ENCODE measurements at places on chromosomes 12 and 14.

- DNase-seq = no peak
These were observed 2.0 kb upstream of the AP1G2 start for GRCh38 chr14:23569443-23570151.

- DNase-seq = no peak
These were observed 73.0 kb downstream of the TMEM132D start for GRCh38 chr12:129830796-129831195.

DNA sequence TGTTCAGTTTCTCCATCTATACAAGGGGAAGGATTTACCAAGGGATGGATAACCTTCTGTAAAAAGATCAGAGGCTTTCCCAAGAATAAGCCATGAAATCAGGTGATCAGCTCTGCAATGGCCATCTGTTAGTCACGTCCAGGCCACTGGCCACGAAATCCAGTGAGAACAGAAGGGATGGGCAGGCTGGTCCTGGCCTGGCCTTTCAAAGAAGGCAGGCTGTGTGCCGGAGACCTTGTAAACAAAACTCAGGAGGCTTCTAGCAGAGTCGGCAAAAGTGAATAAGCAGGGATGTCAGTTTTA, 68.5 kb downstream of the RNF34 start:
- DNase-seq = no peak

DNA sequence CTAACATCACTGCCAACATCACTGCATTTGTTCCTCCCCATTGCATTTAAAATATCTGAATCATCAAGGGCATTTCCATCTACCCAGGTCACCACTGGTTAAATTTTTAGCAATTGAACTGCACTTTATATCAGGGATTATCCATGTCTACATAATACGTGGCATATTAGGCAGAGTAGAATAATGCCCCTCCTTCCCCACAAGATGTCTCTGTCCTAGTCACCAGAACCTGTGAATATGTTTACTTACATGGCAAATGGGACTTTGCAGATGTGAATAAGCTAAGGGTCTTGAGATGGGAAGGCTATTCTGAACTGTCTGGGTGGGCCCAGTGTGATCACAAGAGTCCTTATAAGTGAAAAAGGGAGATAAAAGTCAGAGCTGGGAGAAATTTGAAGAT, 181.7 kb upstream of the ARID2 start:
- DNase-seq = no peak

DNA sequence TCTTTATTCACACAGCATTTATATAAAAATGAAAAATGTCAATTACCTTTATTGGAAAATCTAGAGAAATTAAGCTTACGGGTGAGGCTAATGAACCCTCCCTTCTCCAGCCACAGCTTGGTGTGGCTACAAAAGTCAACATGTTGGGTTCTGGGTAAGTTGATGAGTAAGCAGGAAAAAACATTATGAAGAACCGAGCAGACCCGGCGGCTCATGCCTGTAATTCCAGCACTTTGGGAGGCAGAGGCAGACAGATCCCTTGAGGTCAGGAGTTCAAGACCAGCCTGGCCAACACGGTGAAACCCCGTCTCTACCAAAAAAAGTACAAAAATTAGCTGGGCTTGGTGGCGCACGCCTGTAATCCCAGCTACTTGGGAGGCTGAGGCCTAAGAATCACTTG, 10.9 kb downstream of the NAA25 start:
- no peak for DNase-seq

DNA sequence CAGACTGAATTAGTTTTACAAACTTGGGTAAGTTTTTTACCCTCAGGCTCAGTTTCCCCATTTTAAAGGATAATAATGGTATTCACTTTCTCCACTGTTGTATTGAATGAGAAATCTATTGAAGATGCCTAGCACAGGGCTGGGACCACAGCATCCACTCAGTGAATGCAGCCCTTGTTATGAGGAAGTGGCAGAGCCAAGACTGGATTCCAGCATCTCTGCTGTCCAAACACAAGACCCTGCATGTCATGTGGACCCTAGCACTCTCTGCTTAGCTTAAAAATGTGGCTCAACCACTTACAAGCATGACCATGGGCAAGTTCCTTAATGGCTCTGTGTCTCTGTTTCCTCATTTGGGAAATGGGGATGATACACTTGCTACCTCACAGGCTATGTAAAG, 24.1 kb upstream of the TRIM9 start:
- no peak for DNase-seq

DNA sequence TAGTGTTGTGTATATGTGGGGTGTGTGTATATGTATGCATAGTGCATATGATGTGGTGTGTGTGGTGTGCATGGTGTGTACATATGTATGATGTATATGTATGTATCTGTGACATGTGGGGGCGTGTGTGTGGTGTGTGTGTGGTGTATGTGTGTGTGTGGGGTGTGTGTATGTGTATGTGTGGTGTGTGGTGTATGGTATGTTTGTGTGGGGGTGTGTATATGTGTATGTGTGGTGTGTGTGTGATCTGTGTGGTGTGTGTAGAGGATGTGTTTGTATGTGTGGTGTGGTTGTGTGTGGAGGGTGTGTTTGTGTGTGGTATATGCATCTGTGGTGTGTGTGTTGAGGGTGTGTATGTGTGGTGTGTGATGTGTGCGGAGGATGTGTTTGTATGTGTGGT, 61.6 kb downstream of the CLMN start:
- no peak for DNase-seq

GRCh38 chr12:468671-469389, 9.1 kb downstream of the B4GALNT3 start:
- DNase-seq = no peak

DNA sequence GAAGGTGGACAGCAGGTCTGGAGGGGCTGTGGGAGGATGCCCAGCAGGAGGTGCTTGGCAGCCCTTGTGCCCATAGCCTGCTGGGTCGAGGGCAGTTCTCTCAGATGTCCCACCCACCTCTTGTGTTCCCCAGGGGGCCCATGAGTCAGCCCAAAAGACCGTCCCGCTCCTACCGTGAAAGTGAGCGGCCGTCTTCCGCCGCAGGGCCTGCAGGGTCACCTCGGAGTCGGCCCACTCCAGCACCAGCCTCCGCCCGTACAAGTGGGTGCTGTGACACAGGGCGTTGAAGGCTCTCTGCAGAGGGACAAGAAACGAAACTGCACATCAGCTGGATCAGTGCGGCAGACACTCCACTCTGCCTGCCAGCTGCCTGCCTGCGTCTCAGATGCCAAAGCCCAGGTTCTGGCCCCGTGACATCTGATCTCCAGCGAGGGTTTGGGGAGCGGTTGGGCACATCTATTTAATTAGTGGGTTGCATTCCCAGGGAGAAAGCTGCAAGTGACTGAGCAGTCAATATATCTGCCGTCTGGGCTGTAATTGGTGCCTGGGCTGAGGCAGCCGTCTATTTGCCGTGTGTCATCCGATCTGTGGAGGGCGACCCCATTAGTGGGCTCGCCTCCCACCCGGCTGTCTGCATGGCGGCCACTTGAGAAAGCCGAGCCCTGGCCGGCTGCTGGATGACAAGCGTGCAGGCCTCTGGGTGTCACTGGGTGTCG, 121.5 kb downstream of the RBM19 start:
- DNase-seq = no peak

GRCh38 chr14:65238456-65238855, 136.1 kb upstream of the MAX start:
- no peak for DNase-seq

DNA sequence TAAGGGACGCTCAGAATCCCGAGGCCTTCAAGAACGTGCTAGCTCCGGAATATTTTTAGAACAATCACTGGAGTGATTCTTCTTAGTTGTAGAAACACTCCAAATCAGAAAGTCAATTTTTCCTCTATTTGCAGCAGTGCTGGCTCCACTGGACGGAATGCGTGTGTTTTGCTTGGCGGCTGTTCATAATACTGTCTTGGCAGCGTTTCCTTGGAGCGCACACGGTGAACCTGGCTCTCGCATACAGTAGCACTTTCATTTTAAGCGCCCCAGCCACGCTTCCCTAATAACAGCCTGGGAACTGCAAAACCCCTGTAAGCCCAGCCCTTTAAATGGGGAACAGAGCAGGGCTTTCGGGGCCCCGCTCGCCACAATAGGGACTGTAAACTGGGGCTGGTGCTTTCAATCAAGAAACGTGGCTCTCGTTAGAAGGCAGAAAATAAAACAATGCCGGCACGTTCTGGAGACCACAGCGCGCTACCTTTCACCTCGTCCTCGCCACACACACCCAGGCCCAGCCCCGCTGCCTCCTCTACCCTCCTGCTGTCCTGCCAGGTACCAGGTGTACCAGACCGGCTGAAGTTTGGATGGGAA, 79.9 kb downstream of the BCL11B start:
- peak; percentile 43 for DNase-seq

DNA sequence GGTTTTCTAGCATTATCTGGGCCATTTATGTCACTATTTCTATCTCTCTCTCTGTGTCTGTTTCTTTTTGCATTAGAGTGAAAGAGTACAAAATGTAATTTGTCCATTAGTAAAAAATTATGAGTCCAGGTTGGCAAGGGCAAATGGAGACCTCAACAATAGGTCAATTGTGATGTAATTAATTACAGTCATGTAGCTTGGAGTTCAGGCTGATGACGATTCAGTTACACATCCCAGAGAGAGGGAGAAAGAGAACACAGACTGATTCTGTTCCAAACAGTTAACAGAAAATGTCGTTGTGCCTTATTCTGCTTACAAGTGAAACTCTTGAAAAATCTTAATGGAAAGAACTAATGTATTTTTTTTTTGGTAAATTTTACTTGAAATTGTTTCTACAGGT, 83.3 kb downstream of the ATXN7L3B start:
- DNase-seq = no peak

DNA sequence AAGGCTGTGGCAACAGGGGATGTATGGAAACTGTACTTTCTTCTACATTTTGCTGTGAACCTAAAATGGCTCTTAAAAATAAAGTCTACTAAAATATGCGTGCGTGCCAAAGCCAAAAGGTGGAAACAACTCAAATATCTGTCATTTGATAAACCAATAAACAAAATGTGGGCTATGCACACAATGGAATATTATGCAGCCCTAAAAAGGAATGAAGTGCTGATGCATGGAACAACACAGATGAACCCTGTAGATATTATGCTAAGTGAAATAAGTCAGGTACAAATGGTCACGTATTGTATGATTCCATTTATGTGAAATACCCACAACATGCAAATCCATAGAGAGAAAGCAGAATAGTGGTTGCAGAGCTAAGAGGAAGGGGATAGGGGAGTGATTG, 8.0 kb downstream of the CACNA2D4 start:
- no peak for DNase-seq

GRCh38 chr12:111180426-111181142, 188.3 kb downstream of the PHETA1 start:
- no peak for DNase-seq

DNA sequence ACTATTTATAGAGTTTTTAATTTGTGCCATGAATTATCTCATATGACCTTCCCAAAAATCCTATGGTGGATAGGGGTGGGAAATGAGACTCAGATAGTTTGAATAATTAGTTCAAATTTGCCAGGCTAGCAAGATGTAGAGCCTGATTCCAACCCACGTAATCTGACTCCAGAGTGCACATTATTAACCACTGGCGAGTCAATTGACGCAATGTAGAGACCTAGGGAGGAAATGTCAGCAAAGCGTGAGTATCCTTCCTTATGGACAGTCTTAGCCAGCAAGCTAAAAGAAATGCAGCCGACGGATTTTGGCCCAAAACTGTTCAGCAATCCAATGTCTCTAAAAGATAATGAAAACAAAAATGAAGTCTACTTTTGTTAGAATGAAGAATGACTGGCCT, 193.3 kb upstream of the KRR1 start:
- DNase-seq = no peak

- DNase-seq = peak; percentile 68
These were observed 1.4 kb upstream of the ABCD2 start for GRCh38 chr12:39620659-39621658.

GRCh38 chr12:50678650-50679365, 85.1 kb upstream of the ATF1 start:
- no peak for DNase-seq

- DNase-seq = no peak
These were observed 188.4 kb downstream of the DUSP6 start for GRCh38 chr12:89163918-89164317.

DNA sequence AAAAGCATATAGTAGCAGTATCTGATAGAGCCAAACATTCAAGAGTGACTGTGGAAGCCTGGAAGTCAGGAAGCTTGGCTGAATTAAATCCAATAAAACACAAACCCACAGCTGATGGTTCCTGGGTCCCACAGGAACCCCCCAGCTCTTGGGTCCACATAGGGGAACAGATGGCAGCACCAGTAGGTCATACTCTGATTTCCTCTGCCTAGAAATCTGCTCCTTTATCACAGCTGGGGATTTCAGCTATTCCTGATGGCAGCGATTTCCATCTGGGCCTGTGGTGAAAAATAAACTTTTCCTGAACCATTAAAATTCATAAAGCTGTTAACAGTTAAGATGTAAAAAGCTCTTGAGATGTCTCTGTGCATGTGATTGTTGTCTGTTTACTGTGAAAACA, 202.0 kb upstream of the FRMD6 start:
- DNase-seq = no peak

DNA sequence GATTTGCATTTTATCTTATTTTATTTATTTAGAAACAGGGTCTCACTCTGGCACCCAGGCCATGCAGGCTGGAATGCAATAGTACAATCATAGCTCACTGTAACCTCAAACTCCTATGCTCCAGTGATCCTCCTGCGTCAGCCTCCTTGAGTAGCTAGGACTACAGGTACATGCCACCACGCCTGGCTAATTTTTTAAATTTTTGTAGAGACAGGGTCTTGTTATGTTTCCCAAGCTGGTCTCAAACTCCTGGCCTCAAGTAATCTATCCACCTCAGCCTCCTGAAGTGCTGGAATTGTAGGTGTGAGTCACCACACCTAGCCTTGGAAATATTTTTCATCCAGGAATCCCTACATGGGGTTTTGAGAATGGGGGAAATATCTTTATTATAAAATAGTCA, 84.6 kb downstream of the MAPKAPK5 start:
- no peak for DNase-seq

- no peak for DNase-seq
These were observed 134.7 kb downstream of the GPR135 start for GRCh38 chr14:59330455-59330854.

GRCh38 chr14:92323011-92323915, at the start of gene SLC24A4:
Gene SLC24A4 (plus strand): TSS chr14:92323165. CDS start chr14:92323831, 666 bp downstream.
- no peak for DNase-seq

DNA sequence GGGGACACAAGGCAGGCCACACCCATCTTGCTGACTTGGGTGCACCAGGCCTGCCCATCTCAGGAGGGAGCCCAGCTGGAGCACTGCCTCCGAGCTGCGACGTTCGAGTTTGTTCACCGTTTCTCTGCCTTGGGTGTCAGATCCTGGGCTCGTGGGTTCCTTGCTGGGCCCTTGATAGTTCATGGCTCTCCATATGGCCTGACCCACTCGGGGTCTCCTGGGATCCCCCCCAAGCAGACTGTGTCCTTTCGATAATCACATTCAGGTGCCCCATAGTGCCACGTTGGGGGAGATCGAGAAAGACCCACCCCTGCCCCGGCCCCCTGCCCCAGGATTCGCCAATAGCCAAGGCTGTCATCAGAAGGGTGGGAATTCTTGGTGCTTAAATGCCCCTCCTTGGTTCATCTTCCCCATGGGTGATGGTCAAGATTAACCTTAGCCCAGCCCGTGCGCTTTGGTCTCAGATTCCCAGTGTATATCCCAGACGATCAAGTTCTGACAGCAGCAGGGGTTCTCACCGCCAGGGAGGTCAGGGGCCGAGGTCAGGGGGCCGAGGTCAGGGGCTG, 7.4 kb downstream of the RFLNA start:
- no peak for DNase-seq

- no peak for DNase-seq
These were observed 120.1 kb downstream of the ASCL4 start for GRCh38 chr12:107894589-107894988.

- DNase-seq = no peak
These were observed 62.3 kb downstream of the GCH1 start for GRCh38 chr14:54840336-54840735.

- DNase-seq = no peak
These were observed 59.2 kb upstream of the PELI2 start for GRCh38 chr14:56059054-56059453.

Data from CD4-positive, alpha-beta T cell treated with Interleukin-10 for 1 hour (primary cell).